SJCRH30 (cell line): ENCODE measurements at places on chromosomes 16 and 17. TPM values are rescaled to one million over a fixed set of nuclear protein-coding genes. Genes with fewer than 3 reads are reported as not detected.
A peak's percentile ranks its signal among the peaks of the same experiment; 100 is the strongest.

DNA sequence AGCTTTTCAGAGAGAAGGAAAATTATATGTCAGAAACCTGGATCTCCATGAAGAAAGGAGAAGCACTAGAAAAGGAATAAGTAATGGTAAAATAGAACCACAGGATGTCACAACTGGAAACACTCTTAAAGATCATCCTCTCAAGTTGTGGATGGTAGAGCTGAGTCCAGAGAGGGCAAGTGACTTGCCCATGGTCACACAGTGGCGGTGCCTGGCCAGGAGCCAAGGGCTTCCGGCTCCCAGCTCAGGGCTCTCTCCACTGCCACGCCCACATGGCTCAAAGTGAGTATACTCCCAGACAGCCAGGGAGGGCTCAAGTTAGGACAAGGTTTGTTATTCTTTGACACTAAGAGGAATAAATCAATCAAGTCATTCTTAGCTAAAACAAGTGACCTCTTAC lies 159.8 kb downstream of the COPRS start:
- DNase-seq: no peak

The RGS11 gene
- not detected in 2 replicates for total RNA-seq

DNA sequence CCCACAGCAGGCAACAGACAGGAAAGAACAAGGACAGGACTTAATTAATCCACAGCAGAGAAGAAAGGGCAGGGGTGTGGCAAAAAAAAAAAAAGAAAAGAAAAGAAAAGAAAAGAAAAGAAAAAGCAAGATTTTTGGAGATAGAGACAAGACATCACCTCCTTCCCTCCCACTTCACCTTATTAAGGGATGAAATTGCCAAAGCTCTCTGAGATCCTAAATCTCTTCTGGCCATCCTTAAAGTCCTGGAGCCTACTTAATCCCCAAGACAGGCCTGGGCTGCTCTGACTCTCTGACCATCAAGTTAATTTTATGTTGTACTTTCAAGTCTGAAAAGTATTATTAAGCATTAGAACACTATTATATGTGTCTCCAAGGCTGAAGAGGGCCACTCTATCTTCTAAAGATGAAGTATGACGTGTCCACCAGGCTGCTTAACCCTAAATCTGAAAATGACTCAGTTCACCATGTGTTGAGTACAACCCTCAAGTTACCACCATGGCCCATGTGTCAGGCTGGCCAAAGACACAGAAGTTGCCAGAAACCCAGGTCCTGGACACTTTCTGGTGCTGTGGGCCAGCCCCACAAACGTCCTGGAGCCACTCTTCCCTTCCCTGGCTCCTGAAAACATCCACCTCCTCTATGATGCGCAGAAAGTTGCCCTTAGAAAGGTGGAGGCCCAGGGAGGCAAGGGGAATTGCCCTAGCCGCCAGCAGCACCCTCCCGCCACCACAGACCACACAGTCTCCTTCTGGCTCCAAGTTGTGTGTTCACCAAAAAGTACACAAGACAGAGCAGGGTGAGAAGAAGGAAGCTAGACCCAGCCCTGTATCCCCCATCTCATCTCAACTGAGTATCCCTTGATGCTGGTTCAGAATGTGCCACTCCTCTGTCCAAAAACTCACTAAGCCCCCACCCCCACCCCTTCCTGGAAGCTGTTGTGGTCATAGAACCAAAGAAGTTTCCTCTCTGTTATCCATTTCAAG lies 2.7 kb downstream of the SOCS1 start:
- no peak for DNase-seq

DNA sequence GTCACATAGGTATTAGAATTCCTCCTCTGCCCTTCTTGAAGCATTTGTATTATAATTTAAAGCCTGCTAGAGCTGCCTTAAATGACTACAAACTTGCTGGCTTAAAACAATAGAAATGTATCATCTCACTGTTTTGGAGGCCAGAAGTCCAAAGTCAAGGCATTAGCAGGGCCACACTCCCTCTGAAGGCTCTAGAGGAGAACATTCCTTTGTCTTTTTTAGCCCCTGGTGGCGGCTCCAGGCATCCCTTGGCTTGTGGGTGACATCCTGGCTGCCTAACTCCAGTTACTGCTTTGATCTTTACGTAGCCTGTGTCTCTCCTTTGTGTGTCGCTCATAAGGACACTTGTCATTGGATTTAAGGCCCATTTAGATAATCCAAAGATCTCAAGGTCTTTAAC lies 186.6 kb upstream of the SALL1 start:
- DNase-seq: no peak

DNA sequence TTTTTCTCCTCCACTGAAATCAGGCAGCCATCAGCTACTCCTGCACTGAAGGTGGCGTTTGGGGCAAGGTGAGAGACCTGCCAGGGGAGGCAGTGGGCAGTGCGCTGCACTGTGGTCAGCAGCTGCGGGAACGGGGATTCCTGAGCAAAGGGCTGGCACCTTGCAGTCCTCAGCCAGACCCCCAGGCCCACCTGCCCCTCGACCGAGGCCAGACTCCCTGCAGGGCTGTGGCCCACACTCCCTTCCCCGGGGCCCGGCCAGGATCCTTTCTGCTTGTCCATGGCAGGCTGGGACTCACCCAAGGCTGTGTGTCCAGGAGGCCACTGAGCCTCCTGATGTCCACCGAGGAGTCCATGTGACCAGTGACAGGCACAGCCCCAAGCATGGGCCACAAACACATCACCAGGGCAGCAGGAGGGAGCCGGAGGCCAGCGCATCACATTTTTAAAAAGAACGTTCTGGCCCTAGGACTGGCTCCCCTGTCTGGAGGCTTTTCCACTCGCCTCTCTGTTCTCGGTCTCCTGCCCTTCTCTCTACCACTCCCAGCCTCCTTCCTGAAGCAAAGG lies 28.5 kb upstream of the TNRC6C start:
- DNase-seq: no peak

- no peak for DNase-seq
These were observed 346.2 kb downstream of the FOXL1 start for GRCh38 chr16:86924537-86924936.

- no peak for DNase-seq
These were observed 45.6 kb downstream of the ZFPM1 start for GRCh38 chr16:88498576-88499208.

GRCh38 chr16:1119766-1120576 lies 23.9 kb upstream of the C1QTNF8 start:
- DNase-seq: peak; percentile 83

DNA sequence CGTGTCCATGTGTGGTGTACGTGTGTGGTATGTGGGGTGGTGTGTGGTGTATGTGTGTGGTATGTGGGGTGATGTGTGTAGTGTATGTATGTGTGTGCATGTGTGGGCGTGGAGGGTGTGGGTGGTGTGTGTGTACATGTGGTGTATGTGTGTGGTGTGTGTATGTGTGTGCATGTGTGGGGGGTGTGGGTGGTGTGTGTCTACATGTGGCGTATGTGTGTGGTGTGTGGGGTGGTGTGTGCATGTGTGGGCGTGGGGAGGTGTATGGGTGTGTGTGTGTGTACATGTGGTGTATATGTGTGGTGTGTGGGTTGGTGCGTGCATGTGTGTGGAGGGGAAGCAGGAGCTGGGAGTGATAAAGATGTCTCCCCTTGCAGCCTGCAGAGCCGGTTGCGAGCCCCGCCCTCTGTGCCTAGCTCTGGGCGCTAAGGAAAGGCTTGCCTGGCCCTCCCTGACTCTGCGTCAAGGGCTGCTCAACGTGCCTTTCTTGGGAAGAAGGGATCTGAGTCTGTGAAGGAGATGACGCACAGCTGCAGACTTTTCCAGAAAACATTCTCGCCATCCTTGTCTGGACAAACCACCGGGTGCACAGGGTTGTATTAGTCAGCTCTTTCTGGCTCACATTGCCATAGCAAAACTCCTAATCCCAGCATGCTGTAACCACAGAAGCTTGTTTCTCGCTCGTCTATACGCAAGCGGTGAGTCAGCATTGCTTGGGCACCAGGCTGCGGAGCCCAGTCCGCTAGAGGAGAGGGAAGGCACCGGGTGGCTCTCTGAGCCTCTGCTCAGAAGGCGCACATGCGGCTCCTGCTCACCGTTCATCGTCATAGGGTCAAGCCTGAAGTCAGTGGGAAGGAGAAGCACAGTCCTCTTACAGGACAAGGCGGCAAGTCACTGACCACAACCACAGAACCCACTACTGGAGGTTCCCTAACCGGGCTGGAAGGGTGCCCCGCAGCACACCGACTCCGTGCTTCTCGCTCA lies 2.0 kb upstream of the CD300H start:
- DNase-seq: peak; percentile 52

The KRTAP9-4 gene
- total RNA-seq: 0.10 TPM in 1 of 2 replicates, not detected in the other

GRCh38 chr17:7623661-7624060 lies 4.0 kb downstream of the SAT2 start:
- no peak for DNase-seq

The PYY gene
- not detected in 2 replicates for total RNA-seq

GRCh38 chr16:68782198-68783174 lies 45.4 kb downstream of the CDH1 start:
- no peak for DNase-seq

GRCh38 chr16:71474864-71475263 lies 12.8 kb upstream of the ZNF23 start:
- DNase-seq: no peak

- DNase-seq: peak; percentile 37
These were observed 4.4 kb downstream of the GGA2 start for GRCh38 chr16:23505671-23506605.

The CCDC144A gene
- total RNA-seq: 0.96 and 1.5 TPM in 2 replicates

The CD300H gene
- not detected in 2 replicates for total RNA-seq

DNA sequence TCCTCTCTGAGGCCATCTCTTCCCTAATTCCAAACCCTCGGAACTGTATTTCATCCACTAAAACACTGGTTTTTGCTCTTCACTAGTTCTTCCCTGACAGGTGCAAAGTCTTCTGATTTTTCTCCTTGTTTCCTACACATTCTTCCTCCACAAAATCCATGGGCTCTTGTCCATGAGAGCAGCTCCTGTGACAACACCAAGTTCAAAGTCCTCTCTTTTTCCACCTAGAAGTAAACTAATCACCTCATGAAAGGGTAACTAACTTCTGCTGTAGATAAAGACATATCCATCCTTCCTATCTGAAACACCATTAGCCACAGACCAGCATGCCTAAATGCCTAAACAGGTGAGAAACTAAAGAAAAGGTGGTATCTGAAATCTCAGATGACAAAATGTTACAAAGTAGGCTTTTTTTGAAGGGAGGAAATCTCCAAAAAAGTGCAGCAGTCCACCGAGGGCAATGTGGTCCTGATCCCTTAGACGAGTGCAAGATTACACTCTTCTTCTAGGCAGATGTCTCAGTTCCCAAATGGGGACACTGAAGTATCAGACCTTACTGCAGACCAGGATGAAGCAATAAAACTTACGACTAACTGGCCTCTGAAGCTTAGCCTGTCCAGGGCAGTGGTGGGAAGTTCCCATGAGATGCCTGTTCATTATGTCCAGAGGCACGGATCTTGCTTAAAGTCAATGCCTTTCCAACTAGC lies 2.8 kb downstream of the PIP4K2B start:
- DNase-seq: no peak

DNA sequence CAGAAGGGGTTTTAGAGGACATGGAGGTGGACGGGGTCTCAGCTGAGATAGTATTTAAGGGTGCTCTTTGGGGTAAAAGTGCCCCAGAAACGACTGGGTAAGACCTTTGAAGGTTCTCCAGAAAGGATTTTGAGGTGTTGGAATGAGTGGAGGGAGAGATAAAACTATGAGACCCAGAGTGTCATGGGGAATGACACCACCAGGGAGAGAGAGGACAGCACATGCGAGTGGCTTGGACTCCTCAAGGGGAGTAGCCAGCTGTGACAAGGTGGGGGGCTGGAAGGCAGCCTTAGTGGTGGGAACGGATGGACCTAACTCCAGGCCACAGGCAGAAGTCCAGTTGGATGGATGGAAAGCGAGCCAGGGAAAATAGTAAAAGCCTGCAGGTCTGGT lies 19.2 kb upstream of the PITPNM3 start:
- DNase-seq: no peak

GRCh38 chr16:53087101-53087500 lies 32.3 kb downstream of the CHD9 start:
- DNase-seq: no peak

- DNase-seq: no peak
These were observed 123.7 kb downstream of the METRNL start for GRCh38 chr17:83203073-83203471.

GRCh38 chr17:78817123-78817522 lies 23.5 kb downstream of the USP36 start:
- DNase-seq: no peak

The CRYBA1 gene
- total RNA-seq: not detected in 2 replicates

The MARVELD3 gene
- 0.22 and 0.23 TPM in 2 replicates for total RNA-seq

- DNase-seq: peak; percentile 86
These were observed 11.1 kb downstream of the RAB40B start for GRCh38 chr17:82687375-82687861.

DNA sequence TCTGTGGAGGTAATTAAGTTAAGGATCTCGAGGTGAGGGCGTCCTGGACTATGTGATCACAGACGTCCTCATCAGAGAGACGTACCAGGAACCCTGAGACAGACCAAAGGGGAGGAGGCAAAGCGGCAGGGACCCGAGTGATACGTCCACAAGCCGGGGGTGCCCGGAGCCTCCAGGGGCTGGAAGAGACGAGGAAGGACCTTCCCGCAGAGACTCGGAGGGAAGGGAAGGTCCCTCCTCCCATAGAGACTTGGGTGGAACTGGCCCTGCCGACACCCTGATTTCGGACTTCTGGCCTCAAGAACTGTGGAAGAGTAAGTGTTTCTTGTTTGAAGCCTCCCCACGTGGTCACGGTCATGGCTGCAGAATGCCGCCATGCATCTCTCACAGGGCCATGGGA lies 30.8 kb downstream of the LMF1 start:
- no peak for DNase-seq

GRCh38 chr16:57893559-57894389 lies 77.2 kb downstream of the CNGB1 start:
- no peak for DNase-seq
